ENCODE measurements at places on chromosomes 16 and 17.

DNA sequence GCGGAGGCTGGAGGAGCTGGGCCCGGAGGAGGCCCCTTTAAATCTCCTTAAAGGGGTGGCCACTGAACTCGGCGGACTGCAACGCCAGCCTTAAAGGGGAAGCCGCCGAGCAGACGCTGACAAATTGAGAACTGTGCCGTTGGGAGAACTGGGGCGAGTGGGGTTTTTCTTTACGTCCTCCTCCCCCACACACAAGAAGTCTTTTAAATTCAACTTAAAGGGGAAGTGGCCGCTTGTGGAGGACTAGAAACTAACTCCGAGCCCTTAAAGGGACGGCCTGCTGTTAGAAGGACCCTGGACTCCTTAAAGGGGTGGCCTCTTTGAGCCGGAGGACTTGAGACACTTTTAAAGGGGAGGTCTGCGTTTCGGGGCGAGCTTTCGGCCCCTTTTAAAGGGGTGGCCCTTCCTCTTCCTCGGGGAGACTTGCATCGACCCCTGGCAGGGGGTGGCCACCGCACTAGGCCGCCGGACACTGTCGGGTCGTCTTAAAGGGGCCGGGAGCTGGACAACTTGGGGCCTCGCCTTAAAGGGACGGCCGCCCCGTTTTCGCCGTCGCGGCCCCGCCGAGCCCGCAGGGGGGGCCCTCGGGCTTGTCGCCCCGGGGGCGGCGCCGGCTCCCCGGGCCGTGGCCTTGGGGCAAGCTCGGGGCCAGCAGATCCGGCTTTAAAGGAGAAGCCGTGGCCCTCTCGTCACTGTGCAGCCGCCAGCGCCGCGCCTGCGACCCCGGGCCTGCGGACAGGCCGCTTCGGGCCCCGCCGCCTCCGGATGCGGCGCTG is 688 bp downstream of the FBRS start:
- peak; percentile 97 for DNase-seq

GRCh38 chr17:36459045-36459444 is 27.4 kb upstream of the ZNHIT3 start:
- no peak for DNase-seq

DNA sequence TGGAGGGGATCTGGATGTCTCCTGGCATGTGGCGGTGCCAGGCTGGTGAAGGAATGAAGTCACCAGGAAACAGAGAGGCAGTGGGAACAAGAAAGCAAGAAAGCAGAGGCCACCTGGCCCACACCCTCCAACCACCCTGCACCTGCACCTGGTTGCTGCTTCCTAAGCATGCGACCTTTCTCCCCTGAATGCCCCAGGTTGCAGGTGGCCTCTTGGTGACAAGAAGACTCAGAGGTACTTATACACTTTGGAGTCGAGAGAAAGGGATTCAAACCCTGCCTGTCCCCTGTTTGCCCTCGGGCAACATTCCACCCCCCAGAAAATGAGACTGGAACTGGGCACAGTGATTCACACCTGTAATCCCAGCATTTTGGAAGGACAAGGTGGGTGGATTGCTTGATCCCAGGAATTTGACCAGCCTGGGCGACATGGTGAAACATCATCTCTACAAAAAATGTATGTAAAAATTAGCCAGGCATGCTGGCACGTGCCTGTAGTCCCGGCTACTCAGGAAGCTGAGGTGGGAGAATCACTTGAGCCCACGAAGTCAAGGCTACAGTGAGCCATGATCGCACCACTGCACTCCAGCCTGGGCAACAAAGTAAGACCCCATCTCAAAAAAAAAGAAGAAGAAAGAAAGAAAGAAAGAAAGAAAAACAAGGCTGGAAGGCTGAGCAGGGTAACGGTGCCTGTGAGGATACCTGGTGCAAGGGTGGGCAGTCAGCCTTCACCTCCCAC is 34.6 kb upstream of the TNRC6C start:
- no peak for DNase-seq

GRCh38 chr16:90046122-90046970 is 27.1 kb upstream of the DBNDD1 start:
- DNase-seq = no peak

DNA sequence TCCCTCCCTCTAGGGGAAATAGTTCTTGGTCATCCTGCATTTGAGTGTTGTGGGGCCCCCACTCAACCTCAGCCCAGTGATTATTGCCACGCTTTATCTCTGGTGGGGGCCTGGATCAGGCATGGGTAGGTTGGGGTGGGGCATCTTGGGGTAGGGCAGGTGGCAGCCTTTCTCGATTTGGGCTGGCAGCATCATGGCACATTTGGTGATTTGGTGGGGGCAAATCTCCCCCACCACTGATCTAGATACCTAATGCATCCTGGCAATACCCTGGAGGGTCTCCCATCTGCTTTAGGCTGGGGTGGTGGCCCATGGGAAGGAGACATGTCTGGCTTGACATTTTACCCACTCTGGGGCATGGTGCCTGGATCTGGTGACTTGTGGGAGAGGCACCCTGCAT is 40.2 kb downstream of the NLRP1 start:
- no peak for DNase-seq

- no peak for DNase-seq
Observed at GRCh38 chr17:13973960-13974651, 95.2 kb upstream of the COX10 start.

DNA sequence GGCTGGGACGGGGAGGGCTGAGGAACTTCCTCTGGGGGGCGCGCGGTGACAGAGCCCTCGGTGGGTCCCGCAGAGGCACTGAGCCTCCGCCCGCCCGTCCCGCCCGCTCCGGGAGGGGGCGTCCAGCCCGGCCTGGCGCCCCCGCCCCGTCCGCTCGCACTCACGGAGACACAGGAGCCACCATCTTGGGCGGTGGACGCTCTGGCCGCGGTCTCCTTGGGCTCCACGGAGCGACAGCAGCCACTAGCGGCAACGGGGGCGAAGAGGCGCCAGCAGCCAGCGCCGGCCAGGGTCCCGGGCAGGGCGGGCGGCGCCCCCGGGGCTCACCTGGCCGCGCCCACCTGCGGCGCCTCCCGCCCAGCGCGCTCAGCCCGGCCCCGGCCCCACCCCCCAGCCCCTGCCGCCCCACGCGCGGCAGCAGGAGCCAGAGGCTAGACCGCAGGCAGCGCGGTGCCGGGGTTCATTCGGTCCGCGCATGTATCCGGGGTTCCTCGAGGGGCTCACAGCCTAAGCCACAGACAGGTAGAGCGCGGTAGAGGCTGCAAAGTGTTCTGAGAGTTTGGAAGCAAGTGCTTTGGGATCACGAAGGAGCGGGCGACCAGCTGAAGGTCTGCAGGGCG is at the start of gene C17orf113:
TSS of gene C17orf113 (minus strand) at position 209 of the 620 bp plus-strand sequence. CDS start 7,225 bp downstream, outside the sequence.
- DNase-seq = peak; percentile 26

GRCh38 chr16:29232811-29233704 is 173.5 kb downstream of the NPIPB11 start:
- no peak for DNase-seq

- no peak for DNase-seq
Observed at GRCh38 chr17:29699283-29699682, 76.6 kb upstream of the CORO6 start.

GRCh38 chr16:11563493-11564040 is 23.2 kb downstream of the LITAF start:
- no peak for DNase-seq

- peak; percentile 29 for DNase-seq
Observed at GRCh38 chr17:68399638-68400403, 57.5 kb downstream of the WIPI1 start.

DNA sequence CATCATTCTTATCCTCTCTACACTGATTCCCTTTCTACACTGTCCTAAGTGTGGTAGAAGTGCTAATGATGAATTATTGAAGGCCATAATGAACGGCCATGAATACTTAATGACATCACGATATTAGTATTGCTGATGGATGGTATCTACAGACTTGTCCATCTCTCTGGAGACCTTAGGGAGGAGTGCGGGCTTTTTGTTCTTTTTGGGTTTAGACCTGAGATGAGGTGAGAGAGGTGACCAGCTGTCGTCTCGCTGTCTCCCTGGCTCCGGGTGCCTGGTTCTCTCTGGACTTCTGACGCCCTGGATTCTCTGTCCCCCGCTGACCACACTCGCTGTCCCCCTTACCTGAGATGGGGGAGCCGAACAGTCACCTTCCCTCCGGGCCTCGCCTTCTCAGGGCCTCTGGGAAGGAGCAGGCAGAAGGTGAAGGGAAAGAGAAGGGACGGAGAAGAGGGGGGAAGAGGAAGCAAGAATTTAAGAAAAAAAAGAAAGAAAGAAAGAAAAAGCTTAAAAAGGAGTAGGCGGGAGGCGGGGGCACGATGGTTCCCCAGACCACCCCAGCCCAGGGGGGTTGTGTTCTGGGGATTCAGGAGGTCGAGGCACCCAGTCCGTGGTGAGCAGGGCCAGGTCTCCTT is 17.1 kb downstream of the SGCA start:
- DNase-seq = no peak

DNA sequence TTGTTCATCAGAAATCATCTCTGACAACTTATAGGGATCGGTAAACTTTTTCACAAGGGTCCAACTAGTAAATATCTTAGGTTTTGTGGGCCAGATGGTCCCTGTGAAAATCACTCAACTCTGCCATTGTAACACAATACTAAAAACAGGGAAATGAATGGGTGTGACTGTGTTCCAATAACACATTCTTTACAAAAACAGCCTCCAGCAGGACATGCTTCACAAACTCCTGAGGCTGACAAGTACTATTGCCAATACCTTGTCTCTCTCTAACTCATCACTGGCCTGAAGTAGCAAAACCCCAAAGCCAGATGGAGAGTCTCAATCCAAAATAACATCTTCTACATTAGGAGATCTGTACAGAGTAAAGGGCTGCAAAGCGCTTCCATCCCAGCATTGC is 312.3 kb downstream of the TOX3 start:
- DNase-seq = no peak

DNA sequence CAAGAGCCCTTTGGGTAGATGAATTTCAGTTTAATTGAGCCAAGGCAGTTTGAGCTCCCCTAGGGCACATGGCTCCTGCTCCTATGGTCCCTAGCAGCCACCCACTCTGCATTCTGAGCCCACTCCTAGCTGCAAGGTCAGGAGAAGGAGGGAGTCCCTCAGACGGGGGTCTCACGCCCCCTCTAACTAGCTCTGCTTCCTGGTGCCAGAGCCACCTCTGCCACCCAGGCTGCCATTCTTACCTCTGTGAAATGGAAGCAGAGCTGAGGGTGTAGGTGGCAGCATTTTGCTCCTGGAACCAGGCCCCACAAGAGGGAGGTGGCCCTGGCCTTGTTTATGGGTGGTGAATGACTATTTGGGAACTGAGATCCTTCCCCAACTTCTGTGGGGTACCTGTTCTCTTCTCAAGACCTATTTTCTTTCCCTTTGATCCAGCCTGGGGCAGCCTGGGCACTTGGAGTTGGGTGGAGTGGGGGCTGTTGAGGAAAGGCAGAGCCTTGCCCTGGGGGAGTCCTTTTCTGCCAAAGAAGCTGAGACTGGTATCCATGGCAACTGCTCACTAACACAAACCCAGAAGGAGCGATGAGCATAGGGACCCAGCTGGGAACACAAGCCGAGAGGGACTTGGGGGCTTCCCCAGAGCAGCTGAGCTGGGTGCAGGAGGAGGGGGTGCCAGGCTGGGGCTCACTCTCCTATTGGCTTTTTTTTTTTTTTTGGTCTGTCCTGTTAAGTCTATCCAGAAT is 4.8 kb downstream of the SPNS2 start:
- no peak for DNase-seq

DNA sequence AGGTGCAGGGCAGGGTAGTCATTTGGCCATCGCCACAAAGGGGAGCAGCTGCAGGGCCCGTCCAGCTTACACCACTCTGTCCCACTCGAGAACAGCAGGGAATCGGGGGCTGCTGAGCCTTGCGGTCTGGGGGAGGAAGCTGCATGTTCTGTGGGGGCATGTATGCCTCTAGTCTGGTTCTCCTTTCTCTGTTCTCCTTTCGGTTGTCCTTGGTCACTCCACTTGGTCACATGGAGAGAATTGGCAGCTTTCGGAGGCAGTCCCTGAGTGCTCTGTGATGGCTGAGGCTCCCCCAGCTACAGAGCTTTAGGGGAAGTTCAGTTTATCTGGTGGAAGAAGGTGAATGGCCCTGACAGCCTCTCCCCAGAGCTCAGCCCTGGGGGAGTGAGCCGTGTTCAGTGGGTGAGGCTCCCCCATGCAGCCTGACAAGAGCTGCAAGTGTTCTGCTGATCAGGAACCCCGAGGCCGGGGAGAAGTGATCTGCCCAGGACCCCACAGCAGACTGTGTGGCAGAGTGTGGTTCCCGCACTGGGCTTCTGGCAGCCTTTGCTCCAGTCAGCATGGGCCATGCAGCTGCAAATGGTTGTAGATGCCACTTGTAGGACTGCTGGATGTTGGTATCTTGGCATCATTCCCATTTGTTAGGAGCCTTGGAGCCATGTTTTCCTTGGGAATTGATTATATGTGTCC is 22.3 kb upstream of the SMPD3 start:
- DNase-seq = peak; percentile 23

Data from CD4-positive, alpha-beta T cell treated with Interleukin-4 for 4 hours (primary cell).